ENCODE measurements at places on chromosomes 16 and 17. TPM values are rescaled to one million over a fixed set of nuclear protein-coding genes. Genes with fewer than 3 reads are reported as not detected.

- no peak for DNase-seq
Measured at GRCh38 chr16:17519101-17519955, 48.6 kb upstream of the XYLT1 start.

DNA sequence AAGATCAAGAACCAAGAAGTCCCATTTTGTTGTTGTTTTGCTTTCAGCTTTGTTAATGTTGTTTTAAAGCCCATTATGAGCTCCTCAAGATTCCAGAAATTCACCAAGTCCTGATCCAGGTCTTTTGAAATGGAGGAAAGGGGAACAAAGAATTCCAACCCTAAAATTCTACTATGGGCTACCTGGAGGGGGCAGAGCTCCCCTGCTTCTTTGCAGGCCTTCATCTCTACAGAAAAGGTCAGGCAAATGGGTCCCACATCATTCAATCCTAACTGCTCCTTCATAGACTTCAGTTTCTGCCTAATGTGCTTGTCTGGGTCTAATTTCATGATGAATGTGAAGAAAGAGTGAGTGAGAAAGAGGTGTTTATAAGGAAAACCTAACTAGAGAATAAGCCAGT is 375.5 kb downstream of the TOX3 start:
- DNase-seq, result no peak

DNA sequence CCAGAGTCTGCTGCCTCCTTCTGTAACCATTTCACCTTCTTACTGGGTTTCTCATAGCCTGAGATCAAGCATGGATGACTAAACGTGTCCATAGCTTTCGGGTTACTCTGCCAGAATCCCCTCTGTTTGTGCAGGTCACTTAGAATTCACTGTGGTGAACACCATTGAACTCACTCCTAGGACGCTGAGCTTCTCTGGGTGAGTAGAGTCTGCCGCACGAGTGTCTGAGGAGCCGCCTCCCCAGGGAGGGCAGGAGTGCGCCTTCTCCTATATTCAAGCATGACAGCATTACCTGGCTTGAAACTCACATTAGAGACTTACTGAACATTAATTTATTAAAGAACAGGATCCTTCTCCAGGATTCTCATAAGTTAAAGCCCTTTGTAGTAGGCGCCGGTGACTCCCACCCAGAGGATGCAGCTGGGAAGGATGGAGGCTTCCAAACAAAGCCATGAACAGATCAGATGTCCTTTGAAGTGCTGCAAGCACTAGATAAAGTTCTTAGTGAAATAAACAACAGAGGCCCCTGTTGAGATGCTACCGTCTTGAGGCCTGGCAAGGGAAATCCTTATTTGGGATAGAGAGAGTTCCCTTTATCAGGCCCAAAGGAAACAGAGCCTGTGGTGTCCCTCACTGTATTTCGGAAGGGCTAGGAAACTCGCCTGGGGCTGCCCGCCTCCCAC is 144.6 kb upstream of the PLCG2 start:
- DNase-seq, result no peak

- DNase-seq, result no peak
Measured at GRCh38 chr17:80870401-80870800, 121.2 kb upstream of the CHMP6 start.

DNA sequence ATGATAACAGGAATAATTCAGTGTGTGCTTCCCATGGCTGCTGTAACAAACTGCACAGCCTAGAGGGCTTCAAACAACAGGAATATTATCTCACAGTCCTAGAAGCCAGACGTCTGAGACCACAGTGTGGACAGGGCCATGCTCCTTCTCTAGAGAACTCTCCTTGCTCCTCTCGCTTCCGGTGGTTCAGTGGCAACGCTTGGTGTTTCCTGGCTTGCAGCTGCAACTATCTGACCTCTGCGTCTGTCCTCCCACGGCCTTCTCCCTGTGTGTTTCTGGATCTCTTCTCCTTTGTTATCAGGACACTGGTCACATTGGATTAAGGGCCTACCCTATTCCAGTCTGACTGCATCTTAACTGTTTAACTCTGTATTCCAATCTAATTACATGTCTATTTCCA is 414.3 kb downstream of the MAF start:
- no peak for DNase-seq

DNA sequence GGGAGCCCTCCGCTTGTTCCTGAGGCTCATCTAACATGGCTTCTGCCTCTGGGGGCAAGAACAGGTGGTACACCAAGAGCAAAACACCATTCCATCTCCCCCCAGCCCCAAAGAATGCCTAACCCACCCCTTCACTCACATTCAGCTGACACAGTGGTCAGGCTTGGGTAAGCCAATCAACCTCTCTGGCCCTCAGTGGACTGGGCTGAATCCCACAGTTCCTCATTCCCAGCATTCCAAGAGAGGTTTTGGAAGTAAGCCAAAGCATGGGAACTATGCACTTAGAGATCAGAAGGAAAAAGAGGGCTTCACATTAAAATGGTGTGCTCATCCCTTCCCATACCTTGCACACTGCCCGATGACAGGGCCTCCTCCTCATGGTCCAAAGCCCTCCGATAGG is 7.8 kb downstream of the PIGS start:
- peak; percentile 62 for DNase-seq

Gene UNC13D
- not detected for total RNA-seq

Gene CCL4
- total RNA-seq, result not detected

Gene SDK2
- total RNA-seq, result not detected

Gene COPZ2
- 21.1 TPM for total RNA-seq
